ENCODE measurements at places on chromosomes 2 and 18.

GRCh38 chr18:8562070-8562469 lies 47.2 kb upstream of the RAB12 start:
- H3K36me3 ChIP-seq, result no peaks in the 10 kb centered on the region
- DNase-seq, result no peak
- no peak overlapping the region for H3K4me3 ChIP-seq
- H3K4me1 ChIP-seq, result no peaks in the 10 kb centered on the region
- H3K27ac ChIP-seq, result no peak overlapping the region

- no peak overlapping the region for H3K4me3 ChIP-seq
- no peak overlapping the region for H3K27ac ChIP-seq
- H3K4me1 ChIP-seq, result peaks cover 3% of the 10 kb centered on the region
- peaks cover 8% of the 10 kb centered on the region for H3K27me3 ChIP-seq
- DNase-seq, result peak; percentile 69
Measured at GRCh38 chr2:240913810-240914644, 7.9 kb downstream of the CROCC2 start.

- H3K36me3 ChIP-seq, result no peaks in the 10 kb centered on the region
- H3K4me1 ChIP-seq, result peaks cover 4% of the 10 kb centered on the region
- no peaks in the 10 kb centered on the region for H3K27me3 ChIP-seq
- DNase-seq, result no peak
- H3K4me3 ChIP-seq, result no peak overlapping the region
- no peak overlapping the region for H3K27ac ChIP-seq
Measured at GRCh38 chr2:234879671-234880455, 72.0 kb upstream of the SH3BP4 start.

DNA sequence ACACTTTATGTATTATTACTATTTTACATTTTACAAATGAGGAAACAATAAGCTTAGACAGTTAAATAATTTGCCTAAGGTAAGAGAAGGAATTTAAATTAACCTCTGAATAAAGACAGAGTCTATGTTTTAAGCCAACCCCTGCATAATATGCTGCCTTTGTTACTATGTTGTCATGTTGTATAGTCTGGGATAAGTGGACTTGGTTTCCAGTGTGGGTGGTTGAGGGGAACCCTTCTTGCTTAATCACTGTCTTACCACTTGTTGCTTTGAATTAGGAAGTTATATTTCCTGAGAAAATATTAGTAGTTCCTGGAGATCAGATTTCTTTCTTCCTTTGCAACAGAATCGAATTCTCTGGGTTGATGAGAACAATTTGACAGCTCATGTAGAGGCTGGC lies 52.6 kb downstream of the AGPS start:
- H3K27me3 ChIP-seq, result no peaks in the 10 kb centered on the region
- H3K4me3 ChIP-seq, result no peak overlapping the region
- no peak for DNase-seq
- H3K36me3 ChIP-seq, result peaks cover 2% of the 10 kb centered on the region

DNA sequence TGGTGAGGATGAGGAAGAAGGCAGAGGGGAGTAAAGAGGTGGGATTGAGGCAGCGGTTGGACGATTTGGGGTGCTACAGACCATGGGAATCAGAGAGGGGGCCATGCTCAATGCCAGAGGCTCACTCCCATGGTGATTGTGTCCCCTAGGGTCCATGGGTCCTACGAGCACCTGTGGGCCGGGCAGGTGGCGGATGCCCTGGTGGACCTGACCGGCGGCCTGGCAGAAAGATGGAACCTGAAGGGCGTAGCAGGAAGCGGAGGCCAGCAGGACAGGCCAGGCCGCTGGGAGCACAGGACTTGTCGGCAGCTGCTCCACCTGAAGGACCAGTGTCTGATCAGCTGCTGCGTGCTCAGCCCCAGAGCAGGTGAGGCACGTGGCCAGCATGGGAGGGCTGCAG lies 5.2 kb downstream of the CAPN10 start:
- no peak overlapping the region for H3K4me3 ChIP-seq
- H3K27me3 ChIP-seq, result no peaks in the 10 kb centered on the region
- DNase-seq, result no peak
- no peak overlapping the region for H3K27ac ChIP-seq
- peaks cover 66% of the 10 kb centered on the region for H3K36me3 ChIP-seq
- peaks cover 7% of the 10 kb centered on the region for H3K4me1 ChIP-seq

DNA sequence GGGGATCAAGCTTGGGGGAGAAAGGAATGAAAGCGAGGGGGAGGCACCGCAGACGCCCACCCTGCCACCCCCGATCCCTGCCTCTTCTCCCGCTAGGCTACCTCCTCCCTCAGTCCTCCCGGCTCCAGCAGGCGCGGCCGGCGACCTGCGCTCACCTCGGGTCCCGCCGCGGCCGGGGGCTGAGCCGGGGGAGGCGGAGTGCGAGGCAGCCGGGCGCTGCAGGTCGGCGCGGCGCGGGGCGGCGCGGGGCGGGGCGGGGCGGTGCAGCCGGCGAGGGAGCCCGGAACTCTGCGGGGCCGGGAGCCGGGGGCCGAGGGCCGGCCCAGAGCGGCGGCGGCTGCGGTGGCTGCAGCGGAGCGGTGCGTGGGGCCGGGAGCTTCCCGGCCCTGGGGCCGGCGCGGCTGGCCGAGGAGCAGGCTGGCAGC lies 477 bp downstream of the ACVR1 start:
- no peaks in the 10 kb centered on the region for H3K36me3 ChIP-seq
- peak overlapping the region; percentile 90 for H3K4me3 ChIP-seq
- no peaks in the 10 kb centered on the region for H3K4me1 ChIP-seq
- peaks cover 7% of the 10 kb centered on the region for H3K27me3 ChIP-seq
- DNase-seq, result peak; percentile 48

- peaks cover 14% of the 10 kb centered on the region for H3K4me1 ChIP-seq
- H3K27ac ChIP-seq, result peak overlapping the region; percentile 72
- DNase-seq, result peak; percentile 5
- no peaks in the 10 kb centered on the region for H3K27me3 ChIP-seq
- no peaks in the 10 kb centered on the region for H3K36me3 ChIP-seq
- H3K4me3 ChIP-seq, result peak overlapping the region; percentile 99
Measured at GRCh38 chr18:51196118-51196810, 1.2 kb downstream of the MEX3C start.

DNA sequence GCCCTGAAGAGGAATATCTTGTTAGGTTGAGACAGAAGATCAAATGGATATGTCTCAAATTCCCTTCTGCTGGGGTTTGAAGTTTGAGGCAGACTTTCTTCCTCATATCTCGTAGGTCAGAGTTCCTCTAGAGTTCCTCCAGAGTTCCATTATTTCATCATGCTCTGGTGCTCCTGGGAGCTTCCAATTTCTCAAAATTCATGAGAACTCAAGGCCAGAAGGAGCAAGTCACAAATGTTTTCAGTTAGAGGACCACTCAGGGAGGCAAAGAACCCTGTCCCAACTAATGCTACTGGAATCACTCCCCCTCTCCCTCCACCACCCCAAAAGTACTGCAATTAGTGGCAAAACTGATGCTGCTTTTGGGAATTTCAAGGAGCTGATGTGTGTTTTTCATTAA lies 115.7 kb upstream of the RBMS1 start:
- no peaks in the 10 kb centered on the region for H3K4me1 ChIP-seq
- no peak overlapping the region for H3K4me3 ChIP-seq
- no peak overlapping the region for H3K27ac ChIP-seq

DNA sequence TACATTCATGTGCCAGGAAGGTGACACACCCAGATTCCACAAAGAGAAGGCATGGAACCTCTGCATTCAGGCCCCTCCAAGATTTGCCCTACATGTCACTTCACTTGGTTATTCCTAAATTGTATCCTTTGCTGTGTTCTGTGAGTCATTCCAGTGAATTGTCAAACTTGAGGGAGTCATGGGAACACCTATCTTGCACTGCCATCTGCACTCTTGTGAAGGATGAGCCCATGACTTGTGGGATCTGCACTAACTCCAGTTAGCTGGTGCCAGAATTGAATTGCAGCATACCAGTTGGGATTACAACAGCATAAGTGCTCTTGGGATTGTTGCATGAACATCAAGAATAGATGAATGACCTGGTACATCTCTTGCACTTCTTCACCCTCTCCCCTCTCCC lies 1288.0 kb upstream of the ZEB2 start:
- no peak overlapping the region for H3K27ac ChIP-seq
- no peaks in the 10 kb centered on the region for H3K27me3 ChIP-seq
- DNase-seq, result no peak
- H3K4me1 ChIP-seq, result no peaks in the 10 kb centered on the region
- H3K4me3 ChIP-seq, result no peak overlapping the region

DNA sequence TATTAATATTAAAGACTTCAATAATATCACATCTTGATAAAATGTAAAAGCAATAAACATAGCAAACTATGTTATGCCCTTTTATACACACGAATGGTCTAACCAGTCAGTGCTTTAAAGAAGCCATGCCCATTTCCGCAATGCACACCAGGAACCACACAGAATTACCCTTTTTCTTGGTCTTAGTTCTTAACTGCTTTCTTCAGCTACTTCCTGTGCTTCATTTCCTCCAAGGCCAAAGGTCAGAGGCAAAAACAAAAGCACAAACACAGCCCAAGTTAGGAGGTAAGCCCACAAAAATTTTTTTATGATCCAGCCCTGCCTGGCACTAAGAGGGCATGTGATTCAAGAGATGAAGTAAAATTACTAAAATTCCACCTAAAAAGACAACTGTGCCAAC lies 267.2 kb downstream of the FBXO15 start:
- no peak for DNase-seq
- no peak overlapping the region for H3K27ac ChIP-seq
- H3K4me3 ChIP-seq, result no peak overlapping the region
- no peaks in the 10 kb centered on the region for H3K4me1 ChIP-seq
- no peaks in the 10 kb centered on the region for H3K36me3 ChIP-seq

GRCh38 chr2:215659650-215660049 lies 223.8 kb upstream of the FN1 start:
- no peaks in the 10 kb centered on the region for H3K27me3 ChIP-seq
- no peak overlapping the region for H3K27ac ChIP-seq
- no peak overlapping the region for H3K4me3 ChIP-seq

DNA sequence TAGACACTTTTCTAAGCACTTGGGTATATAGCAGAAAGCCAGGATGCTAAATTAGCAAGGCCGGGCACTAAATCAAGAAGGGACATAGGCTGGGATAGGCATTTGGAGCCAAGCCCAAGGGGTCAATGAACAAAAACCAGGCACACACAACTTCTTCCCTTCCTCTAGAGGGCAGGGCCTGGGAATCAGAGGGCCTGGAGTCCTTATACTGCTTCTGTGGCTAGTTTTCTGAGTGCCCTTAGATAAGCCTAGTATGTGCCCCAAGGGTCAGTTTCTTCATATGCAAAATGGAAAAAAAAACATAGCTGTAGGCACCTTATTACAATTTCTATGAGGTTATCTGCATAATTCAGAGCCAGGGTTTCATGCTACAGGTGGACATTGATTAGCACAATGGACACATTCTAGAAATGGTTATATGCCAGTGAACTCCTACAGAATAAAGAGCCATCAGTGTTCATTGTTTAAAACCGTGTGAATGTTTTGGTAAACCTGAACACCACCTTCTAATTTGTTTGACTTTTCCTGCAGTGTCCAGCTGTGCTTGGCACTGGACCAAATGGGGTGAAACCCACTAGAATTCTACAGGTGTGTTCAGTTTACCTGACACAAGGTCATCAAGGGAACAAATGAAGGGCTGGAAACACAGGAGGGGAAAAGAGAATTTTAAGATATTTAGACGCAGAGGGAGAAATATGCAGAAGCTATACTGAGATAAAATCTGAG lies 49.6 kb downstream of the PAX8 start:
- DNase-seq, result no peak
- H3K36me3 ChIP-seq, result no peaks in the 10 kb centered on the region
- H3K27me3 ChIP-seq, result no peaks in the 10 kb centered on the region
- H3K4me1 ChIP-seq, result peaks cover 11% of the 10 kb centered on the region
- H3K27ac ChIP-seq, result no peak overlapping the region
- no peak overlapping the region for H3K4me3 ChIP-seq

DNA sequence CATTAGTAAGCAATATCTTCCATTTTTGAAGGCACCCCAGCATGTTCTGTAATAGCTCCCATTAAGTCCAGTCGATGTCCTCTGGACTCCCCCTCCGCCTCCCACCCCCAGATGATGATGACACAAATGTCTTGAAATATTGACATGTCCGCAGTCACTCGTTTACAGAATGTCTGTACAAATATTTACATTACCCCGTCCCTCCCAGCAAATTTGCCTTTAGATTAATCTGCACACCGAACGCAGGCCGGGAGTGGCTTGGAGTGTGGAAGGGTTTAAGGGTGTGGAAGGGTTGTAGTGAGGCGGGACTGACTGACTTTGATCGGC lies 853 bp upstream of the OSBPL6 start:
- H3K27ac ChIP-seq, result no peak overlapping the region
- DNase-seq, result no peak
- peak overlapping the region; percentile 69 for H3K4me3 ChIP-seq
- H3K4me1 ChIP-seq, result peaks cover 2% of the 10 kb centered on the region
- H3K27me3 ChIP-seq, result peaks cover 3% of the 10 kb centered on the region
- H3K36me3 ChIP-seq, result no peaks in the 10 kb centered on the region

DNA sequence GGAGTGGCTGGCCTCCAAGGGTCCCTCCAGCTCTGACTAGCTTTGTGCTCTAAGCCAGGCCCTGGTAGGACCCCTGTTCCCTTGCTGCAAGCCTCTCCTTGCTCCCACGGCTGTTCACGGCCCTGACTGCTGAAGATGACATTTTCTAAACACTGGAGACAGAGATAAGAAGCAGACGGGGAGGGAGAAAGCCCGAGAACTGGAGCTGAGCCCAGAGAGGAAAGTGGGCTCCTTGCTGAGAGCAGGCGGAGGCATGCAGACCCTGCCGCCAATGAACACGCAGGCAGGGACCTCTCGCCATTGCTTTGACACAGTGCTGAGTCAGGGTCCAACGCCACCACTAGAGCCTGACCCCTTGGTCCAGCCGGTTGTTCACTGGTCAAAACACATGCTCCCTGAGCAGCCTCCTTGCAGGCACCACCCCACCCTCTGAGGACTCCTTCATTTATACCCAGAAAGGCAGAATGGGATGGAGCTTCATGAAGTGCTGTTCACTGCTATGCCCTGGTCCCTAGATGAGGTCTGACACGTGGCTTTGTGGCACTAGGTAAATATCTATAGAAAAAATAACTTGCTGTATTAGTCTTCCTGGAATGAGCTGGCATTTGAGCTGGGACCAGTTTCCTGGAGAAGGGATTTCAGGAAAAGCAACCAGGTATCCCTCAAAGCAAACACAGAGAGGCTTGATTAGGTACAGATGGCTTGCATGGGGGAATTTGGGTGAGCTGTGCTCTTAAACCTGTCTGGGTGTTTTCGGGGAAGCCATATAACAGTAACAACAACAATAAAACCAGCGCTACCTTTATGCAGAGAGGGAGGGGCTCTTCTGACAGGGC lies 65.7 kb downstream of the MCFD2 start:
- H3K36me3 ChIP-seq, result no peaks in the 10 kb centered on the region
- no peaks in the 10 kb centered on the region for H3K27me3 ChIP-seq
- DNase-seq, result no peak
- H3K4me3 ChIP-seq, result no peak overlapping the region
- no peak overlapping the region for H3K27ac ChIP-seq

DNA sequence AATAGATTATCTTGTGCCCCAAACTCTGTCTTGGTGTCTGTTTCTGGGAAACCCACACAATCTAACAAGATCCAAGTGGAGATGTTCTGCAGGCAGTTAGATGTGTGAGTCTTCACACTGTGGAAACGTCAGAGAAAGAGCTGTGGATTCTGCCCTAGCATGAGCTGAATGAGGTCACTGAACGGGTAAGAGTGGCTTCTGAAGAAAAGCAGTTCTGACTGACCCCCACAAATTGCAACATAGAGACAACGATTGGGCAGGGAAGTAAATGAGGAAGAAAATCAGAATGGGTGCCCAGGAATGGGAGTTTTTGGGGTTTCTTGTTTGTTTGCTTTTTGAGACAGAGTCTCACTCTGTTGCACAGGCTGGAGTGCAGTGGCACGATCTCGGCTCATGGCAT lies 12.9 kb upstream of the RPL37A start:
- no peak overlapping the region for H3K27ac ChIP-seq
- no peaks in the 10 kb centered on the region for H3K4me1 ChIP-seq
- no peak overlapping the region for H3K4me3 ChIP-seq
- peaks cover 17% of the 10 kb centered on the region for H3K36me3 ChIP-seq
- H3K27me3 ChIP-seq, result no peaks in the 10 kb centered on the region

- H3K27ac ChIP-seq, result no peak overlapping the region
- no peak overlapping the region for H3K4me3 ChIP-seq
- no peaks in the 10 kb centered on the region for H3K27me3 ChIP-seq
Measured at GRCh38 chr2:137939026-137939425, 25.2 kb upstream of the HNMT start.
